ENCODE measurements at places on chromosomes 7 and 10. TPM values are rescaled to one million over a fixed set of nuclear protein-coding genes. Genes with fewer than 3 reads are reported as not detected.

- H3K27ac ChIP-seq: no peak overlapping the region
- H3K4me3 ChIP-seq: no peak overlapping the region
- H3K27me3 ChIP-seq: no peaks in the 10 kb centered on the region
- H3K36me3 ChIP-seq: no peaks in the 10 kb centered on the region
- DNase-seq: peak; percentile 50
- H3K4me1 ChIP-seq: no peaks in the 10 kb centered on the region
Observed at GRCh38 chr10:91088300-91089140, 131.9 kb upstream of the PCGF5 start.

DNA sequence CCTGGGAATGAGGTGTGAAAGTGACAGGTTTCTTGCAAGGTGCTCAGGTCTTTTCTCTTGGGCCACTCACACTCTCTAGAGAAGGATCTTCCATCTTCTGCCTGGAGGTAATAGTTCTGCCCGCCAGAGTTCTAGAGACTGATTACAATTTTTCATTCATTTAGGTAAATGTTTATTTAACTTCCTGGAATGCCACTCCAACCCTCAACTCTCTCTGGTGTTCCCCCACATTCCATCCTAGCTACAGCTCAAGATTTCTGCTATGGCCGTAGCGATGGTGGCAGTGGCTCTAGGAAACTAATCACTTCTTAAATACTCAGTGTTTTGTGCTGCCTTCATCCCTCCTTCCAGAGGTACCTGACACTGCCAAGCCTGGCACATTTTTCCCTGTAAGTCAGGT is 174.6 kb downstream of the WDR11 start:
- no peak overlapping the region for H3K27ac ChIP-seq
- H3K4me1 ChIP-seq: no peaks in the 10 kb centered on the region
- H3K4me3 ChIP-seq: no peak overlapping the region

GRCh38 chr10:6649903-6650302 is 69.8 kb upstream of the PRKCQ start:
- H3K27me3 ChIP-seq: no peaks in the 10 kb centered on the region
- H3K36me3 ChIP-seq: no peaks in the 10 kb centered on the region
- H3K4me3 ChIP-seq: no peak overlapping the region
- no peak for DNase-seq

DNA sequence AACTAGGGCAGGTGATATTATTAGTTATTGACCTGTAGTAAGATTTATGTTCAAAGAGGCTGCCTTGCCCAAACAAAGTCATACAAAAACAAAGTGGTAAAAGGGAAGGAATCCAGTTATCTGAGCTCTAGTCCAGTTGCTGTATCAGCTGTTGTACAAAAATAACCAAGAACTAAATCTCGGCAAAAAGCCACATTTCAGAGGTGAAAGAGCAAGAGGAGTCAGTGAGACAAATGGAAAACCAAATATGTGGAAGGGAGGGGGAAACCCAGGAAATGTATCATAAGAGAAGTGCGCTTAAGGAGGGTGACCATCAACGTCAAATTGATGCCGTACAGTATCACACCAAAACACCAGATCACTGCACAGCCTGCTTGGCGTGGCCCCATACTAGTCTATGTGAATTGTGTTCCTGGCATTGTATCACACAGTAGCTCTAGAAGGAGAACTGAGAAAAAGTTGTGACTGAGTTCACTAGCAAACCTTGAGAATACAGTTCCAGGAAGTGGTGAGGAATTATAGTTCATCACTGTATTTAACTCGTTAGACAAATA is 6.4 kb downstream of the AGBL3 start:
- no peak overlapping the region for H3K27ac ChIP-seq
- peaks cover 8% of the 10 kb centered on the region for H3K36me3 ChIP-seq
- H3K27me3 ChIP-seq: no peaks in the 10 kb centered on the region
- DNase-seq: no peak

DNA sequence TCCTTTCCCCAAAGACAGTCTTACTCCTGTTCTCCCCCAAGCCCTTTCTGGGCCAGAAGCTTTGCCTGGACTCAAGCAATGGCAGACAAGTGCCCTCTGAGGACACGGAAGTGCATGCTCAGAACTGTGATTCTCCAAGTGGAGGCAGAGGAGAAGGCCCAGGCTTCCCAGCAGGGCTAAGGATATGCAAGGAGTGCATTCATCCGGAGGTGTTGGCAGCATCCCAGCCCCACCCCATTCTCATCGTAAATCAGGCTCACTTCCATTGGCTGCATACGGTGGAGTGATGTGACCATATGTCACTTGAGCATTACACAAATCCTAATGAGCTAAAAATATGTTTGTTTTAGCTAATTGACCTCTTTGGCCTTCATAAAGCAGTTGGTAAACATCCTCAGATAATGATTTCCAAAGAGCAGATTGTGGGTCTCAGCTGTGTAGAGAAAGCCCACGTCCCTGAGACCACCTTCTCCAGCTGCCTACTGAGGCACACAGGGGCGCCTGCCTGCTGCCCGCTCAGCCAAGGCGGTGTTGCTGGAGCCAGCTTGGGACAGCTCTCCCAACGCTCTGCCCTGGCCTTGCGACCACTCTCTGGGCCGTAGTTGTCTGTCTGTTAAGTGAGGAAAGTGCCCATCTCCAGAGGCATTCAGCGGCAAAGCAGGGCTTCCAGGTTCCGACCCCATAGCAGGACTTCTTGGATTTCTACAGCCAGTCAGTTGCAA is 1.4 kb upstream of the RBP3 start:
- no peak overlapping the region for H3K27ac ChIP-seq
- H3K4me3 ChIP-seq: no peak overlapping the region
- no peaks in the 10 kb centered on the region for H3K36me3 ChIP-seq
- no peak for DNase-seq

The SPDYE17 gene
- not detected for total RNA-seq

The CHCHD2 gene
- total RNA-seq: 224 TPM
